SK-N-DZ (cell line): ENCODE measurements at places on chromosomes 16 and 17.
A peak's percentile ranks its signal among the peaks of the same experiment; 100 is the strongest.

GRCh38 chr17:49922095-49922494, 46.9 kb upstream of the DLX4 start:
- no peak for DNase-seq

DNA sequence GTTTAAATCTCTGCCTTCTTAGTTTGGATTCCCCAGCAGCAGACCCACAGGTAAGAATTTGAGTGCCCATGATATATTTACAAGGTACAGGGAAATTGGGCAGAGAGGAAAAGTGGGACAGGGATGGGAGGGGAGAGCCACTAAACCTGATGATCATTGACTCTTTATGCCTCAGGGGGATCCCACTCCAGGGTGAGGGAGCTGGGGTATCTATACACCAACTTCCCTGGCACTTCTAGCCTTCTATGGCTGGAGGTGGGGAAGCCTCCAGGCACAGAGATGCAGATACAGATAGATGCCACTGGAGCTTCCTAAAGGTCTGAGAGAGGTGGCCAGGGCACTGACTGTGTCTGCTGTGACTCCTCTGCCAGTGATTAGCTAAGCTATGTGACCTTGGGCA, 256.4 kb downstream of the KATNIP start:
- DNase-seq: no peak

GRCh38 chr16:57994778-57995177, 5.7 kb downstream of the ZNF319 start:
- peak; percentile 54 for DNase-seq

- no peak for DNase-seq
Observed at GRCh38 chr16:10098991-10099390, 83.2 kb downstream of the GRIN2A start.

DNA sequence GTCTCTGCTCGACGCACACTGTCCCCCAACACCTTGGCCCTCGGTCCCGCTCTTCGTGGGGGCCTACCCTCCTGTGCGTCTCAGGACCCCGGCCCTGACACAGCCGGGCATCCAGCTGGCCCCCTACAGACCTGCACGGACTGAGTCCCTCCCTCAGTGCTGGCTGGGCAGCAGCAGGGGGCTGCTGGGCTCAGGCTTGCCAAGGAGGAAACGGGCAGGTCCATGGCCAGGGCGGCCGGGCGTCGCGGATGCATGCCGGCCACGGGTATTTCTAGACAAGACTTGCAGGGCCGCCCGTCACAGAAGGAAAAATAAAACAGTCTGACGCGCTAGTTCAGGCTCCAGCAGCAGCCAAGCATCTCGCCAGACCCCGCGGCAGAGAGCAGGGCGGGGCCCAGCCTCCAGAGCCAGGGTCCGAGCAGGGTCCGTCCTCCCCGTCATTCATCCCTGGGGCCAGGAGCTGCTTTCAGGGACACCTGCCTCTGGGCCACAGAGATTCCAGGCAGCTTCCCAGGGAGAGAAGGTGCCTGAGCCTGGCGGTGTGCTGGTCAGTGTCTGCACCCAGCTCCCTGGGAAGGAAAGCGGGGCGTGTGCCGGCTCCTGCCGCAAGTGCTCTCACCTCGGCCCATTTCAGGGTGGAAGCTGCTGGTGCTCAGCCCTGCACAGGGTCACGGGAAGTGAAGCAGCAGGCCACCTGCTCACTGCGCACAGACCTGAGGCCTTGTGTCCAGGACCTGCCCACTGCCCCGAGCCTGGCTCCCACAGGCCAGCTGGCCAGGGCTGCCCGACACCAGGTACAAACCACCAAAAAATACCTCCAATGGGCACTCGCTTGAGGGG, 7.2 kb upstream of the PVALEF start:
- DNase-seq: no peak

- DNase-seq: no peak
Observed at GRCh38 chr17:80349151-80349651, 65.8 kb upstream of the ENDOV start.

DNA sequence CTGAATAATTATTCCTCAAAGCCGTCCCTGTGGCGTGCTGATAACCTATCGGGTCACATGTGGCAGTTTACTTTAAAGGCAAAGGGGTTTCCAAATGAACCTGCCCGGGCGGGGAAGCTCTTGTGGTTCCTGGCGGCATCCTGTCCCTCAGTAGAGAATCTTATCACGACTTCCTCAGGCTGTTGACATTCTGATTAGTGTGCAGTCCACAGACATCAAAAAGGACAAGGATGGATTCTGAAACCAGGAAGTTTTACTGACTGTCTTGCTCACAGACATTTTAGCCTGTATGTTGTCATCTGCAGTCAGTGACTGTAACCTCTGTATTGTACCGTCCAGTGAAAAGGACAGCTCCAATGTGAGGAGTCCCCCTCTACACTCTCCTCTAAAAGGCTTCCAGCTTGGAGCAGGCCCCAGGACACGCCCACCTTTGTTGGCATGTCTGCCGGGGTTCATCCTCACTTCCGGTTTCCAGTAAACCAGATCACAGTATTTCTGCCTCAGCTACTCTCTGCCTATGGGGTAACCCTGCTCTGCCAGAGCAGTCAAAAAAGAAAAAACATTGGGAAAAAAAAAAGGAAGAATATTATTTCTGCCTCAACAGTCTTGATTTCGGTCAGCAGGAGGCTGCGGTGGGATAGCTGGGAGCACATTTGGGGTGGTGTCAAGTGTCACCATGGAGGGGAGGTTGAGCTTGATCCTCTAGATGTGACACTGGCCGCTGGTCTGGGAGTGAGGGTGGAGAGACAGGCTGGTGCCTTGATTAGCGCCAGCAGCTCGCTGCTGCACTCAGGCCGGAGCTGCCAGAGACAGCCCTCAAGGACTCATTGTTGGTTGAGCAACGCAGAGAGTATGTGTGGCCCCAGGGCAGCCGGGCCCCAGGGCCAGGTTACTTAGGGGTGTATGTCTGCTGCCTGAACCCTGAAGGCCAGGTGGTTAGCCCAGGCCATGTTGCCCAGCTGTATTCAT, 89.0 kb upstream of the DNAH17 start:
- DNase-seq: no peak

DNA sequence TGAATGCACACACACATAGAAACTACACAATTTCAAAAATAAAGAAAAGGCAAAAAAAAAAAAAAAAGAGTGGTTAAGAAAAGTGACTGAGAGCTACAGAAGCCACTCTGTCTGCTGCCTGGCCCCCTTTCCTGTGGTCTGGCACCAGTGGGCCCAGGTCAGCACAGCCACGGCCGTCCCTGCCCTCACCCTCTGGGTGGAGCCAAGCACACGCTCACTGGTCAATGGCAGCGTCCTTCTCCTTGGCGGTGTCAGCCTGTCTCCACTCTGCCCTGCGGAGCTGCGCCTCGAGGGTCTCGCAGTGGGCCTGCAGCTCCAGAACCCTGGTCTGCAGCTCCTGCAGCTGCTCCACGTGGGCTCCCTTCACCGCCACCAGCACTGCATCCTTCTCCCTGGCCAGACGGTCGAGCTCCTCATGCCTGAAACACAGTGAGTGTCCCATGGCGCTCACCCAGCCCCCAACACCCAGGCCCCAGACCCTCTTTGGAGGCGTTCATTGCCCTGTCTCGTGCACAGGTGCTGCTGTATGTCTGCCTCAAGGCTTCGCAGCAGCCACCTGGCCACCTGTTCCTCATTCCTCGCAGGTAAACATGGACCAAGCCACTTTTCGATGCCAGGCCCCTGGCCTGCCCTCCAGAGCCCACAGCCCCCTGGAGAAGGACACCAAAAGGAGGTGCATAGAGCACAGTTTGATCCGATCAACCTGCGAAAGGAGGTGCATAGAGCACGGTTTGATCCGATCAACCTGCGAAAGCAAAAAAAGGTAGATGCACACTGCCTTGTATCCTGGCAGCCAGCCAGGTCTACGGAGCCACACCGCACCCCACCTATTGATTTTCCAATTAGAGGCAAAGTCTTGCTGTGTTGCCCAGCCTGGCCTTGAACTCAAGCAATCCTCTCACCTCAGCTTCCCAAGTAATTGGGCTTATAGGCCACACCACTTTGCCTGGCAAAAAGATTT, 24.4 kb downstream of the CCDC57 start:
- DNase-seq: no peak

GRCh38 chr16:46746821-46747776, 1.0 kb downstream of the MYLK3 start:
- DNase-seq: no peak

DNA sequence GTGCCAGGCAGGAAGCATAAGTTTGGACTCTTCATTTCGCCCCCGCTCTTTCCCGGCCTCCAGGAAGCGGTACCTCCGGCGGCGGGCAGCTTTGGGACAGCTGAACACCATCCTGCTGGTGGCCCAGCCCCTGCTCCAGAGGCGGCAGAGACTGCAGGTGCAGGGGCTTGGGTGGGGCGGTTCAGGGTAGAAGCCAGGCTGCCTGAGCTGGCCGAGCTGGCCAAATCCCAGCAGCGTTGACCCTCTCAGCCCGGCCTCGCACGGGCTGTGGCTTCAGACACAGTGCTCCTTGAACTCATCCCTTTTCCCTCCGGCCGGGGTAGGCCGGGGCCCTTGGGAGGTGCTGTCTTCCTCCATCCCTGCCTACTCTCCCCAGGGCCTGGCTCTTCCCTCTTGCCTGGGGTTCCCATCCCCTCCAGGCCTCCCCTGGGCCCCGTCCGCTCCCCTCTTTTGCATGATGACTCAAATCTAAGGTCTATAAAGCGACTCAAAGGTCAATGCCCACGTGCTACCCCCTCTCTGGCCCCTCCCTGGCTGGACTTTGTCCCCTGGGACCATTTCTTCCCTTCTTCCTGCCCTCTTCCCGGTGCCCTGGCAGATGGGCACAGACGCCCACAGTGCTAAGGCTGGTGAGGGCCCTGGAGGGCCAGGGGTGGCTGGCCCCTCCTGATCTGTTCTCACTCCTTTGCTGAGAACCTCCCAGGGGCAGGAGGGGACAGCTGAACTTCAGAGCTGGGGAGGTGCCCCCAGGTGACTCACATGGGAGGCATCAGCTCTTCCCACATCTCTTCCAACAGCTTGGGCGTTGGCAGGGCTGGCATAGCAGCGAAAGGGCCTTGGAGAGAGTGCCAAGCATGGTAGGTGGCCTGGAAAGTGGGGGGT, 22.7 kb downstream of the MYO15B start:
- no peak for DNase-seq

GRCh38 chr16:66846831-66847230, 2.6 kb downstream of the CA7 start:
- DNase-seq: no peak

DNA sequence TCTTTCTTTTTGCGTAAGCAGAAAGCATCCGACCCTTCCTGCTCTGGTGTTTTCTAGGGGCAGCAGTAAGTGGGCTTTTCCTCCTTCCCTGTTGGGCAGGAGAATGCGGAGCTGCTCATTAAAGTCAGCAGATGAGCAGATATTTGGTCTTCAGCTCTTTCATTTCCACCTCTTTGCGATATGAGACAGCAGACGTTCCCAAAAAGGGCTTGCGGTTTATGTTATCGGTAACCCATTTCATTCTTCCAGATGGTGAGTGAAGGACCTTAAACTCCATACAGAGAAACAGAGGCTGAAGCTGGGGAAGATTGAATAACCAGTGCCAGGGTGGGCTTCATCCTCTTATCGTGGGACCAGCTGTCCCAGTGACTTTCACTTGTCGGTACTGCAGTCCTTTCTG, 40.7 kb downstream of the KSR1 start:
- DNase-seq: no peak

DNA sequence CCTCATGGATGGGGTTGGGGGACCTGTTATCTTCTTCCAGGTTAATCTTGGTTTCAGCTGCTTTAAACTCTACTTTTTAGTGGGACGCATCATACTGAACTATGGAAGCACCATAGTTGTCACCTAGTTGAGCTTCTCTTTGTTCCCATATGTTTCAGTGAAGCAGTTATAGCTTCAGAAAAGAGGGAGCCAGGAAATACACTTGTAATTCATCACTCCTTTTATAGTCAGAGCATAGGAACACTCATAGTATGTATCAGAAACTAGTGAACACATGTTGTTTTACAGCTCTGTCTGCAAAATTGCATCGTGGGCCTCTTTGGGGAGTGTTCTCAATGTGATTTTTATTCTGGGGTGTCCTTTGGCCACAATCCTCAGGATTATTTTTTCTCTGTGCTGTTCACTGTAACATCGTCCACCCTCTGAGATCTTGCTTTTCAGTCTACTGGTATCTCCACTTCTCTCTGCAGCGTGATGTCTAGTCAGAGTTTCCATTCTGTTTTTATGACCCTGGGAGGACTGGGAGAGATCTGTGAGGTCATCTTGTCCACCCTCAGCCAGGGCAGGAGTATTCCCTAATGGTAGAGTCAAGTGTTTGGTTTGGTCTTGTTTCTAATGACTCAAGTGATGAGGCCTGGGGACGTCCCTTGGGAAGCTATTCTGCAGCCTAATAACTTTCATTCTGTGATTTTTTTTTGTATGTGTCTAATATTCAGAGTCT, 585.4 kb downstream of the WWOX start:
- DNase-seq: no peak

- peak; percentile 29 for DNase-seq
Observed at GRCh38 chr17:12545877-12546513, 119.7 kb upstream of the MYOCD start.

- DNase-seq: no peak
Observed at GRCh38 chr16:56748191-56748590, 18.3 kb downstream of the NUP93 start.

DNA sequence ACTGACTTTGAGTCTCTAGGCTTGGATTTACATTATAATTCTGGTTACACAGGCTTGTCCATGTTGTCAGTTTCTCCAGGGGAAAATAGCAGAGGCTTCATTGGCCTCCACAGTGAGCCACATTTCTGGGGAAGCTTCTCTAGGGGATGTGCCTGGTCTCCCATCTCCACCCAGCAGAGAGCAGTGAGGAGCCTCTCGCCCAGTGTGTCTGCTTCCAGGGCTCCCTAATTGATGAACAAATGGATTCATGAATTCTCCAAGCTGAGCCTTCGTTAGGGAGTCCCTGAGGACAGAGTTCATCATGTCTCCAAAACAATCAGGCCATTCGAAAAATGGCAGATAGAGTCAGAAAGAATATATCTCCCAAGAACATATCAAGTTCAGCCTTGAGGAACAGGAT, 162.4 kb upstream of the TOX3 start:
- no peak for DNase-seq

DNA sequence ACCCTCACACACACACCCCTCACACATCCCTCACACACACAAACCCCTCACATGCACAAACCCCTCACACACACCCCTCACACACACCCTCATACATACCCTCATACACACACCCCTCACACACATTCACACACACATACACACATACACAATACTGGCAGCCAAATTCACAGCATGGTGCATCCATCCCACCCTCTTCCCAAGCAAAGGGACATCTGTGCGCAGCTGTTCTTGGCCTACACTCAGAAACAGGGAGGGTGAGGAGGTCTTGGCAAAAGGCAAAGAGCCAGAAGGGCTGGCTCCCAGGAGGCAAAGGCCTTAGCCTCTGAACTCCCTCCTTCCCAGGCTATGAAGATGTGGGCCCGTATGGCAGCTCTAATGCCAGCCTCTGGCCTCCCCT, 23.4 kb downstream of the C17orf67 start:
- DNase-seq: no peak

- no peak for DNase-seq
Observed at GRCh38 chr16:8894736-8895334, 12.7 kb downstream of the LITAFD start.

GRCh38 chr17:4950075-4950745, 709 bp upstream of the ENO3 start:
- peak; percentile 70 for DNase-seq
